NCI-H2081 treated with DMSO at 0.1 percent for 48 hours (cell line): ENCODE measurements at places on chromosomes 6 and 20.

GRCh38 chr20:51562332-51563173 lies 20.0 kb upstream of the NFATC2 start:
- no peak for DNase-seq

- DNase-seq, result no peak
These were observed 49.2 kb downstream of the BLOC1S5 start for GRCh38 chr6:8014947-8015346.

GRCh38 chr20:43541214-43541613 lies 17.6 kb upstream of the SGK2 start:
- no peak for DNase-seq

GRCh38 chr6:113936093-113936934 lies 34.6 kb downstream of the HDAC2 start:
- DNase-seq, result peak; percentile 24
